ENCODE measurements at places on chromosomes 3 and 15. TPM values are rescaled to one million over a fixed set of nuclear protein-coding genes. Genes with fewer than 3 reads are reported as not detected.

SKOR1 gene
- not detected for total RNA-seq

DLL4 gene
- total RNA-seq = 0.07 TPM

GOLGA6A gene
- total RNA-seq = 1.0 TPM

TMEM266 gene
- 0.47 TPM for total RNA-seq

EFHB gene
- total RNA-seq = 1.8 TPM

All from Caki2 (cell line).